NCI-H510A treated with DMSO at 0.1 percent for 48 hours (cell line): ENCODE measurements at places on chromosomes 12 and 14.

DNA sequence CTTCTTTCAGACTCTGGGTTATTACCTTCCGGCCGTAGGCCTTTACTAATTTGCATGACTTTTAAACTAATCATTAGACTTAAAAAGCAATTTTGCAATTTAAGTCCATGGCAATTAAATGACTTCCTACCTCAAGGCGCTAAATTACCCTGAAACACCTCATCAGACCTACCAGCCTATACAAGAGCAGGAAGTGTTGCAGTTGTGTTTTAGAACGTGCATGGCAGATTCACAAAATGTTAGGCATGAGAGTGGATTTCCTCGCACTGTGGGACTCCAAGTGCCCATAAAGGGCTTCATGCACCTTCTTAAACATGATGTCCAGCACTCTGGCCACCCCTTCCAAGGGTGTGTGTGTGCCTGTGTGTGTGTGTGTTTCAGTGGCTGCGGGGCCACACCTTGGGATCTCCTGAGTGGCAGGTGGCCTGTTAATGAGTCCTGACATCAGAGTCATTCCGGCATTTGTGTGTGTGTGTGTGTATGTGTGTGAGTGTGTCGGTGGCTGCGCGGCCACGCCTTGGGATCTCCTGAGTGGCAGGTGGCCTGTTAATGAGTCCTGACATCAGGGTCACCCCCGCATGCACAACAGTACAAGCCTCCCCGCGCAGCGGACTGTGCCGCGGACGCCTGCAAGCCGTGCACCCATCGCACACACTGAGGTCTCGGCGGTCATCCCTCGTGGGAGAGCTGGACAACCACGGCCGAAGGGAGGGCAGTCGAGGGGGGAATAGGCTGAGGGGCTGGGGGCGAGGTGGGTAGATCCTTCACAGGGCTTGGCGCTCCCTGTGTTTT is 900 bp downstream of the C2CD5 start:
- DNase-seq: peak; percentile 13

DNA sequence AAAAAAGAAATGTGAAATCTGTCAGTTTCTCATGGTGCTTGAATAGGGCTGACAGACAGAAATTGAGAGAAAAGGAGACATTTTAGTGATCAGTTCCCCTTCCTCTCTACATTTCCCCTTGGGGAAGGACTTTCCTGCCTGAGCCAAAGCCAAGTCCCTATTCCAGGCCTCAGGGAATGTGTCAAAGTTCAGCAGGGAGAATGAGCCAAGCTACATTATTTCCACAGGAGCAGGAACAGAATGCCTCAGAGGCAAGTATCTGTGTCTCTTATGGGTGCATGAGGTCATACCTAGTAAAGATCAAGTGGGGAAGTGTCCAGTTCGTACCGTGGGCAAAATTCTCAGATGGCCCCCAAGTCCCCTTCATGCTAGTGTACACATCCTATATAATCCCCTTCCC is 68.6 kb downstream of the IQSEC3 start:
- DNase-seq: no peak

GRCh38 chr14:59819446-59820088 is 51.0 kb downstream of the RTN1 start:
- no peak for DNase-seq

- no peak for DNase-seq
Observed at GRCh38 chr12:12099102-12099501, 28.4 kb downstream of the BCL2L14 start.

- DNase-seq: no peak
Observed at GRCh38 chr12:45439039-45439438, 223.1 kb downstream of the ANO6 start.

GRCh38 chr14:55874785-55875184 is 243.4 kb upstream of the PELI2 start:
- DNase-seq: no peak

DNA sequence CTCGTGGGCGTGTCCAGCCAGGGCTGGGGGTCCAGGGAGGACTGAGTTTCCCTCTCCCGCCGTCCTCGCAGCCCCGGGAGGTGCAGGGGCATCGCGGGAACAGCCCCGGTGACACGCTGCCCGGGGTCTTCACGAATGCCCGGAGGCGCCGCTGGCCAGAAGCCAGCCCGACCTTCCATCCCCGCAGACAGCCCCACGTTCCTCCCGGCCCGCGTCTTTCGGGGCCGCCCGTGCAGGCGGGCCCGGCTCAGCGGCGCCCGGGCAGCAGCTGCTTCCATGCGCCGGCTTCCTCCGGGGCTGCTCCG is 827 bp upstream of the TEDC1 start:
- DNase-seq: no peak

GRCh38 chr12:106039242-106039641 is 99.5 kb downstream of the NUAK1 start:
- no peak for DNase-seq

GRCh38 chr12:30358671-30359070 is 337.0 kb downstream of the IPO8 start:
- no peak for DNase-seq

DNA sequence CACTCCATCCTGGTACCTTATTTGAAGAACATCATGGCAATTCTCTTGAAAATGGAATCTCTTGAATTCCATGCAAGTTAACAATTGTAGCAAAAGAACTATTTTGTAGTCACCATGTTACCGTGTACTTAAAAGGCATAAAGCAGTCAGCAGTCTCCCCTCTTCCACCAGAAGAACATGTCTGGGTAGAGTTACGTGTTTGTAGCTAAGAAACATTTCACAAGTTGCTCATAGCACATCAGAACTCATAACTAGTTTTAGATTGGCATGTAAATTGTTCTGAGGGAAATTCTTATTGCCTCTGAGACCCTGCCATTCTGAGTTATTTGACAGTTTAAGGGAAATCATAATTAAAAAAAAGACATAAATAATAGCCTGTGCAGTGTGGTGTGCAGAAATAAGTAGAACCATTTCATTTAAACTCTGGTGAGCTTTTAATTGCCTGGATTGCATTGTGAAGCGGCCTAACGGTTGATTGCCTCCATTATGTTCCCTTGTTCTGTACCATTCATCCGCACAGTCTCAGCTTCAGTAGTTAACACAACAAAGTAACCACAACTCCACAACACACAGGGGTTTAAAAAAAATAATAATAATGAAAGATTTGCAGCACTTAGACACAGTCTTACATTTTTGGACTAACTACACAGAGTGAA is 2.6 kb downstream of the LMO3 start:
- DNase-seq: peak; percentile 62

DNA sequence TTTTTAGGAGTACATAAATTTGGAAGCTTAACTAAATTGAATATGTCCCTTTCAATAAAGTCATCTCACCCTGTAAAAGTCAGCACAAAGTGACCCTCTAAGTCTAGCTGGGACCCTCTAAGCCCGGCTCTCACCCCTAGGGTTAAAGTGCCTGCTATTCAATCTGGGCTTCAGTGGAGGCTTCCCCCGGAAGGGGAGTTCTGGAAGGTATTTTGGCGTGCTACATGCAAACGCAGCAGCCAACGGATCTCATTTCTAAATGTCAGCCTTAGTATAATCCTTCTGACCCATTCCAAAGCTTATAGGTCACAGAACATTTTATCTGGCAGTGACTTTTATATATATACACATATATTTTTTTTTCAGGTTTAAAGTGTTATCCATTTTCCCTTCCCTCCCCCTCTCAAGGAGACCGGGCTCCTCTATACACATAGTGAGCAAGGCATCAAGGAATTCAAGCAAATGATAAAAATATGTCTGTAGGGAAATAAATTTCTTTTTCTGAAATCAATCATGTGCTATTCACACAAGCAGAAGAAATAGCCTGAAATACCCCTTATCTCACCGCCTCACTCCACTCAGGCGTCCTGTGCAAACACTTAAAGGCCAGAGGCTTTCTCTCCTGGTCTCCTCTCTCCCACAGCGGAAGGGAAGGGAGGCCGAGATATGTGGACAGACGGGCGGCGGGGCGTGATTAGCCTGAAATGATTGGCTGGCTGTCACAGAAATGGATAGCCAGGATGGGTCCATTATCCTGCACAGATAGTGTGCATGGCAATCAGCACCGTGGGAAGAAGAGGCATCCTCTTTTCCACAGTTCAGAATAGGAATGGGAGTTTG is 301.7 kb downstream of the GALC start:
- peak; percentile 42 for DNase-seq
